ENCODE measurements at places on chromosomes 11 and 22.

DNA sequence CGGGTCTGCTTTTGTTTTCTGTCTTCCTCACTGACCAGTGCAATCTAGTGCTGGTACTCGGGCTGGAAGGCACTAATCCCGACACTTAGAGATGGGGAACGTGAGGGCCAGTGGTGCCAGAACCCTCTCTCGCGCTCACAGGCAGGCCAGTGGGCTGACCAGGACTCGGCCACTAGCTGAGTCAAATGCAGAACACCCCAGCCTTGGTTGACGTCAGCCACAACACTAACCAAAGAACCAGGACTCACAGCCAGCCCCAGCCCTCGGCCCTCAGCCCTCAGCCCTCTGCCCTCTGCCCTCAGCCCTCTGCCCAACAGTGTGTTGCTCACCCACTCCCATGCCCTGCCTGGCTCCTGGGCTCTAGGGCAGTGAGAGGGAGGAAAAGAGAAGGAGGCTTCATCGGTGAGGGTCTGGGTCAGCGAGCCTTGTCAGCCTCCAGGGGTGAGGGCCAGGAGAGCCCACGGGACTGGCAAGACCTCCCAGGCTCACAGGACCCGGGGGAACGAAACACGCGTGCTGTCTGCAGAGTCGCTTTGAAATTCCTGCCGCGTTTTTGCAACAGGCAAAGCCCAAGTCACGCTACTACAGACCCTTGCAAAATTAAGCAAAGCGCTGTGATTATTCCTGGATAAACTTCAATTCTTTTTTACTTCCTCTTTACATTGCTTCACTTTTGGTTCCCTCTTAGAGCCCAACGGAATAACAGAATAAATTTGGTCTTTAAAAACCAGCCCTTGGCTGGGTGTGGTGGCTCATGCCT lies 27.5 kb downstream of the KIAA0930 start:
- peak; percentile 45 for DNase-seq

GRCh38 chr22:17350292-17350691 lies 19.0 kb upstream of the CECR2 start:
- no peak for DNase-seq

GRCh38 chr11:15711311-15711710 lies 596.6 kb downstream of the INSC start:
- no peak for DNase-seq

DNA sequence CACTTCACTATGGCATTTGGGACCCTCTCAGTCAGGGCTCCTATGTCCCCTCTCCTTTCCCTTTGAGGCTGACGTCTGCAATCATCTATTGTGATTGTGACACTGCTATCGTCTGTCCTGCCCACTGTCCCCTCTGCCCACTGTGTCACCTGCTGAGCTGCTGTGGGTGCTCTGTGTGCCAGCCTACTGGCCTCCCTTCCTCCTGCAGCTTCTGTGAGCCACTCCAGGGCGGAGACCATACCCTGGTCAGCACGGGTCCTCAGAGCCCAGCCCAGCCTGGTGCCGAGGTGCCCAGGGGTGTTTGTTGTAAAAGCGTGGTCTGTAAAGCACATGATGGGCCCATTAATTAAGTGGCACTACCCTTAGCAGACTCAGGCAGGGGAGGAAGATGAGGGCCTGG lies 29.4 kb downstream of the MPPED1 start:
- no peak for DNase-seq

DNA sequence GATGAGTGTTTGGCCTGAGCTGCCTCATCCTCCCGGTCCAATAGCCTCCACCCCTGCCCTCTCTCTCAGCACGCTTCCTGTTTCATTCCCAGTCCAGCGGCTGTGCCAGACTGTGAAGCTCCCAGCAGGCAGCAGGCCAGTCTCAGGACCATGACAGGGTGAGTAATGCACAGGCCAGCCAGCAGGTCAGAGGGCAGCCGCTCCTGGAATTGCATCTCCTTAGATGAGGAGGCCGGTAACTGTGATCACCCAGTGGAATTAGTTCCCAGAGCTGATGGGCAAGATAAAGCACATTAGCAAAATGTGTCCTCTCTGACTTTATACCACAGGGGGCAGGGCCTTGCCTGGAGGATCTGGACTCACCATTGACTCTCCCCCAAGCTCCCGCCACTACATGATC lies 251.2 kb downstream of the ETS1 start:
- DNase-seq = no peak

All from SIG-M5 (cell line).